ENCODE measurements at places on chromosomes 12 and 14. TPM values are rescaled to one million over a fixed set of nuclear protein-coding genes. Genes with fewer than 3 reads are reported as not detected.

The ENDOU gene
- total RNA-seq, result 0.39 TPM

The NANOG gene
- total RNA-seq, result not detected

The BHLHE41 gene
- total RNA-seq, result 57.1 TPM

The PROX2 gene
- total RNA-seq, result not detected

The KRT83 gene
- 0.43 TPM for total RNA-seq

The IRAK3 gene
- not detected for total RNA-seq

The CLEC1A gene
- 0.23 TPM for total RNA-seq

GRCh38 chr14:100383727-100384158 lies 60.6 kb downstream of the SLC25A47 start:
- DNase-seq, result no peak

GRCh38 chr12:107337346-107338095 lies 244.2 kb upstream of the CRY1 start:
- DNase-seq, result peak; percentile 72

- no peak for DNase-seq
These were observed 52.7 kb downstream of the ERH start for GRCh38 chr14:69345402-69345801.

DNA sequence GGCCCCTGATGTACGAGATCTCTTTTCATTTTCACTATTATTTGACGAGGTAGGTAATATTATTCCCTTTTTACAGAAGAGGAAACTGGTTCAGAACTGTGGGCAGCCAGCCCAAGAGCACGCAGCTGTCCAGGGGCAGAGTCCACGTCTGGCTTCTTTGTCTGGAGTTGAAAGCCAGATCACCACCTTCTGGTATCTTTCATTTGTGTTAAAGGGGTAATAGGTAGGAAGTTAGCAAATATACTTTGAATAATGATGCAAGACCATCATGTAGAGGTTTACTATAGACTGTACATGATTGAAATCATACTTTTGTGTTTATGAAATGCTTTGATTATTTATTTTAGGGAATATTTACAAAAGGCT lies 144.1 kb upstream of the AMIGO2 start:
- DNase-seq, result no peak

GRCh38 chr12:124543052-124543589 lies 24.3 kb downstream of the NCOR2 start:
- peak; percentile 57 for DNase-seq

DNA sequence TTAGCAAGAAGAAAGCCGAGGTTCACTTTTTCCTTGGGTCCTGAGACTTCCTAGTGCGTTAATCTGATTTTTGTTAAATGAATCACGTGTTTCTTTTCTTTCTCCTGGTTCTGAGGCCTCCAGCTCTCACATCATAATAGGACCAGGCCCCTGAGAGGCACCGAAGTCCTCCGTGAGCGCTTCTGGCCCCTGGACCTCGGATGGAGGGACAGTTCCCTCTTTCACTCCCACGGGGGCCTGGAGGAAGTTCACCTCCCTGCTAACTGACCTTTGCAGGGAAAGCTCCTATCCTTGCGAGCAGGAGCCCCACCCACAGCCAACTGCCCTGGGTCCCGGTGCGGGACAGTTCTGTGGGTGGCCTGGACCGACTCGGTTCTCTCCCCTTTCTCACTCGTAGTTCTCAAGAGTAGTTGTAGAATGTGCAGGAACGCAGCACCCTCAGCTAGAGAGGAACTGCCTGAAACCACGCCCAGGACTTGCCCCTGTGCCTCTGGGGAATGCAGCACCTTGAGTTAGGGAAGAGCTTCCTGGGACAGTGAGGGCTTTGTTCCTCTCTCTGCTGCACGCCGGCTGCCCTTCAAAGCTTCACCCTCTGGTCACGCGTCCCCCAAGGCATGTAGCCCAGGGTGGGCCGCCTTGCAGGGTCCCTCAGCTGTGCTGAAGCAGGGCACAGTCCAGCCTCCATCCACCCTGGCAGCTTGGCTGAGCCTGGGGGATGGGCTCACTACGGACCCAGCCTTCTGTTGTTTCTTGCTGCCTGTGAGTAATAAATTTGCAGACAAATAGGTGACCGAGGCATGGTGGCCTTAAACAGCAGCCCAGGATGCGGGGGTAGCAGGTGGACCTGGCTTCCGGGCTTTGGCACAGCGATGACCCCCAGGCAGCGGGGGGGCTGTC lies 264.6 kb downstream of the ADGRD1 start:
- no peak for DNase-seq

GRCh38 chr14:104984056-104984894 lies 1.3 kb upstream of the CLBA1 start:
- DNase-seq, result no peak

- no peak for DNase-seq
These were observed 122.0 kb upstream of the DHRS4 start for GRCh38 chr14:23831596-23831995.

GRCh38 chr12:52372216-52373154 lies 5.2 kb upstream of the KRT85 start:
- DNase-seq, result peak; percentile 84

DNA sequence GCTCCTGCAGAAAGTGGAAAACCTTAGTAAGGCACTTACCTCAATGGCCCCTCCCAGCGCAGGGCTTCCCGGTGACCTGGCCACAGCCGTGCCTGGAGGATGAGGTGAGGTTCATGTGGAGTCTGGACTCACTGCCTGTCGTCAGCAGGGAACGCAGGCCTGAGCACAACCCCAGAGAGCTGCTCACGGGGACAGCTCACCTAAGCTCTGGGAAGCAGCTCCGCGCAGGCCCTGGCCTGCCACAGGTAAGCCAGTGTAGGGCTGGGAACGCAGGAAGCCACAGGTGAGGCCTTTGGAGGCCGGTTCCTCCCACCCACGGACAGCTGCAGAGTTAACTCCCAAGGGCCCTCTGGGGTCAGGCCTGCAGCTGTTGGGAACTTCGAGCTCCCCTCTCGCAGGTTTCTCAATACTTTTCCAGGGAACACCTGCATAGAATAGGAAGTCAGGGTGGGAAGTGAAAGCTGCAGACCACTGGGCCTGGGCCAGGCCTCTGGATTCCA lies 32.7 kb downstream of the ANAPC7 start:
- DNase-seq, result no peak

GRCh38 chr12:43286986-43287385 lies 265.0 kb downstream of the ADAMTS20 start:
- DNase-seq, result no peak

DNA sequence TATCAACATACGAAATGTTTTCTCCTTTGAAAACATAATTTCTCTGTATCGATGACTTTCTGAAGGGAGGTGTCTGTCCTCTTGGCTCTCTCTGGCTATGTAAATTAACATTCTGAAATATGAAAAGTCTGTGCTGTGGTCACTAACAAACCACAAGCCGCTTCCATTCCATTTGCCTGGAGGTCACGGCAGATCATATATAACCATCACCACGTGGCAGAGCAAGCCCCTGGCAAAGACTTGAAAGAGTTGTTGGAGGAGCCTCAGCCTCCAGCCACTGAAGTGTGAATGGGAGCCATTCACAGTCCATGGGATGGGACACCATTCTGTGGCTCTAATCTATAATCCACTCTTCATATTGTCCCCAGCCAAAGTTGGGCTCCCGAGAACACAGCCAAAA lies 39.6 kb downstream of the CDKL1 start:
- DNase-seq, result no peak

- no peak for DNase-seq
These were observed 5.7 kb downstream of the DPF3 start for GRCh38 chr14:72888192-72888591.

DNA sequence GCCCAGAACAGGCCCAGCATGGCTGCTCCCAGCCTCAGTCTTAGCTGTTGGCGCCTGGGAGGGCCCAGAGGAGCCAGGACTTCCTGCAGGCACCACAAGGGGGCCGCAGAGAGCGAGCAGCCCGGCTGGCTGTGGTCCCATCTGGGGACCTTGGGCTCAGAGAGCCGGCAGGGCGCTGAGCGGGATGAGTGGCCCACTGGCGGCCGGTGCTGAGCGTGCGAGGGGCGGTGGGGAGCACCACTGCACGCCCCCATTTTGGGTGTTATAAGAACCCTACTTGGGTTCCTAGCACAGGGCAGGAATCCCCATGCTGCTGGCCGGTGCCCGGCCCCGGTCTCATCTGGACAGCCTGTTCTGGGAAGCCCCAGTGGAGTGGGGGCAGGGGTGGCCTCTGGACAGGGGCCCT lies 25.9 kb upstream of the CRIP2 start:
- DNase-seq, result peak; percentile 34

GRCh38 chr14:57657487-57657886 lies 163.8 kb upstream of the CCDC198 start:
- no peak for DNase-seq

DNA sequence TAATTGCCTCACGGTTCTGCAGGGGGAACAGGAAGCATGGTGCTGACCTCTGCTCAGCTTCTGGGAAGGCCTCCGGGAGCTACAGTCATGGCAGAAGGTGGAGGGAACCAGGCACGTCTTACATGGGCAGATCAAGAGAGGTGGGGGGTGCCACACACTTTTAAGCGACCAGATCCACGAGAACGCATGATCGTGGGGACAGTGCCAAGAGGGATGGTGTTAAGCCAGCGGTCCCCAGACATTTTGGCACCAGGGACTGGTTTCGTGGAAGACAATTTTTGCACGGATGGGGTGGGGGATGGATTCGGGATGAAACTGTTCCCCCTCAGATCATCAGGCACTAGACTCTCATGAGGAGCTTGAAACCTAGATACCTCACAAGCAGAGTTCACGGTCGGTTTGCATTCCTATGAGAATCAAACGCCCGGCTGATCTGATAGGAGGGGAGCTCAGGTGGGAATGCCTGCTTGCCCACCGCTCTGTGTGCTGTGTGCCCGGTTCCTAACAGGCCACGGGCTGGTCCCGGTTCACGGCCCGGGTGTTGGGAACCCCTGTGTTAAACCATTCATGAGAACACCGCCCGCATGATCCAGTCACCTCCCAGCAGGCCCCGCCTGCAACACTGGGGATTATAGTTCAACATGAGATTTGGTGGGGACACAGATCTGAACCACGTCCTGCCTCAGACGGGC lies 96.9 kb downstream of the ADGRD1 start:
- DNase-seq, result no peak

- no peak for DNase-seq
These were observed 107.3 kb downstream of the FOXN3 start for GRCh38 chr14:89309670-89310177.

- DNase-seq, result no peak
These were observed 1082.1 kb downstream of the BCL11B start for GRCh38 chr14:98189944-98190343.

GRCh38 chr12:21324551-21324950 lies 10.2 kb downstream of the SLCO1A2 start:
- DNase-seq, result no peak

DNA sequence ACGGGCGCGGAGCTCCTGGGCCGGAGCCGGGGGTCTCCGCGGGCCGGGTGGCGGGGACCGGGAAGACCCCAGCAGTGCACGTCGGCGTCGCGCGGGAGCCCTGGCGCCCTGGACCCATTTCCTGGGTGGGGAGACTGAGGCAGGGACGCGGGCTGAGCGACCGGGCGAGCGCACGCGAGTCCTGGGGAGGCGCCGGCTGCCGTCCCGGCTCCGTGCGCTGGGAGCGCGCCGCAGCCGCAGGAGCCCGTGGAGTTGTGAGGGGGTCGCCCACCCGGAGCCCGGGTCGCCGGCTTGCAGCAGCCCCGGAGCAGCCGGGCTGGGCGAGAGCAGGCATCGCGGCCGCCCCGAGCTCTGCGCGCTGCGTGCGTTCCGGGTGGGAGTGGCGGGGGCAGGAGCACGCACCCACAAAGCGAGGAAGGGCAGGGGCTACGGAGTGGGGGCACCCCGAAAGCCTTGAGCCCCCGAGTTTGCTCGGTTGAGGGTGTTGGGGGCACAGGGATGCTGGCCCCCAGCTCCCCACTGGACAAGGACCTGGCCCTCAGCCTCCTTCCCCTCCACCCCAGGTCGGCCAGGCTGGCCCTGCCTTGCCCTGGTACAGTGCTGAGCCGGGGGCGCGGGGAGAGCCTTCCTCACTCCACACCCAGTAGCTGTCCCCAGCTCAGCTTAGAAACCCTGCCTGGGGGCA lies 620 bp downstream of the MMP17 start:
- DNase-seq, result peak; percentile 51

GRCh38 chr12:42892702-42893551 lies 303.4 kb upstream of the PRICKLE1 start:
- DNase-seq, result no peak

- no peak for DNase-seq
These were observed 46.6 kb upstream of the LTBP2 start for GRCh38 chr14:74658535-74659131.
